ENCODE measurements at places on chromosomes 3 and 15.

DNA sequence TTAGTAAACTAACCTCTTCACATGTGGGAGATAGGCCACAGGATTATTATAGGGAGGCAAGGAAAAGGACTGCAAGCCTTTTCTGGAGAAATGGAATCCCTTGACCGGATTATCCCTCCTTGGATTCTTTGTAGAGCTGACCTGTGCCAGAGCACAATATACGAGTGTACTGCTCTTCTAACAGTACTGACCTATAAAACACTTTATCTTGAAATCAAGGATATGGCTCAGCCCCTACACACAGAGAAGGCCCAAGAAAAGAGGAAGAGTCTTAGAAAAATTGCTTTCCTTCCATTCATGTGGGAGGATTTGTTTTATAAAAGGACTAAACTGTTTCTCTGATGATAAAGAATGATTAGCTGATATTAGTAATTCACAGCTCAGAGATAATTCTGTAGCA is 42.2 kb downstream of the DMXL2 start:
- no peak for DNase-seq

- DNase-seq, result peak; percentile 76
These were observed 51.8 kb downstream of the CHST2 start for GRCh38 chr3:143171141-143171980.

DNA sequence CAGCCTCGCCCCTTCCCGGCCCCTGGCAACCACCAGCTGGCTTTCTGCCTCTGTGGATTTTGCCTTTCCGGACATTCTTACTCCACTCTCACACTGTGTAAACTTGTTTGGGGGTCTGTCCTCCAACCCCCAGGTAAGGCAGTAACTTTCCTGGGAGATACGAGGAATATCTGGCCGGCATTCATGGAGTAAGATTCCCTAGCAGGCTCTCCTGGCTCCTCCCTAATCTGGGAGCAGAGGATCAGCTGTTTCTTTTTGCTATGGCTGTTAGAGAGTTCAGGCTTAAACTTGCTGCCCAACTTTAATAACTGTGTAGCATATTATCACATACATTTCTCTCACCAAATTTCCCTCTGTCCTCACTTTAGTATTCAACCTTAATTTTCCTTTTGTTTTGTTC is 64.3 kb downstream of the IGF2BP2 start:
- no peak for DNase-seq

- no peak for DNase-seq
These were observed 11.0 kb downstream of the SCN10A start for GRCh38 chr3:38805004-38805403.

GRCh38 chr3:124846189-124846588 is 41.0 kb downstream of the ITGB5 start:
- peak; percentile 78 for DNase-seq

GRCh38 chr3:195365371-195365770 is 77.4 kb downstream of the ACAP2 start:
- DNase-seq, result no peak

GRCh38 chr15:69554279-69554961 is 101.8 kb downstream of the RPLP1 start:
- DNase-seq, result no peak

DNA sequence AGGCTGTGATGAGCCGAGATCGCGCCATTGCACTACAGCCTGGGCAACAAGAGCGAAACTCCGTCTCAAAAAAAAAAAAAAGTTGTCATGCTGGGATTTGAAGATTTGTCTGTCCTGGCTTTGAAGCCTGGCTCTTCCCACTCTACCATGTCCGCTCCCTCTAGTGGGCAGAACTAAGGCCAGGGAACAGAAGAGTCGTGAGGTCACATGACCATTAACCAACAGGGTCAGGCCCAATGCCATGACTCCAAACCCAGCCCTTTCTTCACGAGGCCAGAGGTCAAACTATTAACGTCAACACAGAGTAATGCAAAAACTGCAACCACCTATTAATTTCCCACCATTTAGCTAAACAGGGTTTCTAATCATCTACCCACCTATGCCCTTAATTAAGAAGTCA is 212.1 kb downstream of the ADAMTS17 start:
- DNase-seq, result no peak

DNA sequence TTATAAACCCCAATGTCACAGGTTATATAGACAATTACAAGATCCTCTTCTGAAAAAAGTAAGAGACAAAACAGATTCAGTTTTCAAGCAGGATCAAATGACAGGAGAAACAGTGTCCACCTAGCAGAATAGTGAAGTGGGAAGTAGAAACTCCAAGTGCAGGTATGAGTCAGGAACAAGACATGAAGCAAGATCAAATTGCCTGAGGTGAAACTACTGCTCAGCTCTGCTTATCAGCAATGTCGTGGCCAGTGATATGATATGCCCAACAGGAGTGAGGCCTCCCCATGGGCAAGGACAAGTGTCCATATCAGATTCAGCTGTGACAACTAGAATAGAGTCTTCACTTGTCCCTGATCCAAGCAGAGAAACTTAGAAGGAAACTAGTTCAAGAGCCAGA is 100.0 kb downstream of the ZMAT3 start:
- DNase-seq, result peak; percentile 42

- DNase-seq, result no peak
These were observed 413.3 kb downstream of the CNTN6 start for GRCh38 chr3:1506090-1506489.

DNA sequence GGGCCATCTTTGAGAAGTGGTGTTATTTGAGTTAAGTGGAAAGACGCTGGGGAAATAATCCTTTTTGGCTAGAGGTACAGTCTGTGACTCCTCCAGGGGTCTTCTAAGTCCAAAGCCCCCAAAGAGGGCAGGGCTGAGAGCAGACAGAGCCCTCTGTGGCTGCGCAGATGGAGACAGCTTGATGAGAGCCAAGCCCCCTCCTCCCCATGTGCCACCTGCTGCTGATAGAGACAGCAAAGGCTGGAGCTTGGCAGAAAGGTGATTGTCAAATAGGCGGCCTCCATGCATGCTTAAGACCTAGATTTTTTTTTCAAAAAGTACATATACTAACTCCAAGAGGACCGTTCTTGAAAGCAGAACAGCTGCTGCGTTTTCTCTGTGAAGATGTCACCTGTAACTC is 72.4 kb downstream of the CRYGS start:
- DNase-seq, result no peak

GRCh38 chr15:74291101-74292071 is 55.3 kb downstream of the CCDC33 start:
- DNase-seq, result peak; percentile 50

DNA sequence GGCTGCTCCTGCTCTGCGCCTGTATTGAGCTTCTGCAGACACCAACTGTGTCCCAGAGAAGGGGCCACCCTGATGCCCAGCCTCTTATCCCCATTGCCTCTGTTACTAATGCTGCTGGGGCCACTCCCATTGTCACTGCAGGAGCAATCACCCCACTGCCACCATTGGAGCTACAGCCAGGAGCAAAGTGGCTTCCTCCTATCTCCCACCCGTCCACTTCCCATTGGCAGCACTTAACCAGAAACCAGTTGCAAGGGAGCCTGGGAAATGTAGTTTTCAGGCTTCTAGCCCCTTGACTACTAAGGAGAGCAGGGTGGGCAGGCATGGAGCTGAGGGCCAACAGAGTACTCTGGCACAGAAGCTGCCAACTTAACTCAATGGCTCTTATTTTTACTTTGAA is 55.9 kb upstream of the KLF13 start:
- DNase-seq, result no peak

- DNase-seq, result no peak
These were observed 1019.3 kb downstream of the NSUN3 start for GRCh38 chr3:95082191-95082590.

DNA sequence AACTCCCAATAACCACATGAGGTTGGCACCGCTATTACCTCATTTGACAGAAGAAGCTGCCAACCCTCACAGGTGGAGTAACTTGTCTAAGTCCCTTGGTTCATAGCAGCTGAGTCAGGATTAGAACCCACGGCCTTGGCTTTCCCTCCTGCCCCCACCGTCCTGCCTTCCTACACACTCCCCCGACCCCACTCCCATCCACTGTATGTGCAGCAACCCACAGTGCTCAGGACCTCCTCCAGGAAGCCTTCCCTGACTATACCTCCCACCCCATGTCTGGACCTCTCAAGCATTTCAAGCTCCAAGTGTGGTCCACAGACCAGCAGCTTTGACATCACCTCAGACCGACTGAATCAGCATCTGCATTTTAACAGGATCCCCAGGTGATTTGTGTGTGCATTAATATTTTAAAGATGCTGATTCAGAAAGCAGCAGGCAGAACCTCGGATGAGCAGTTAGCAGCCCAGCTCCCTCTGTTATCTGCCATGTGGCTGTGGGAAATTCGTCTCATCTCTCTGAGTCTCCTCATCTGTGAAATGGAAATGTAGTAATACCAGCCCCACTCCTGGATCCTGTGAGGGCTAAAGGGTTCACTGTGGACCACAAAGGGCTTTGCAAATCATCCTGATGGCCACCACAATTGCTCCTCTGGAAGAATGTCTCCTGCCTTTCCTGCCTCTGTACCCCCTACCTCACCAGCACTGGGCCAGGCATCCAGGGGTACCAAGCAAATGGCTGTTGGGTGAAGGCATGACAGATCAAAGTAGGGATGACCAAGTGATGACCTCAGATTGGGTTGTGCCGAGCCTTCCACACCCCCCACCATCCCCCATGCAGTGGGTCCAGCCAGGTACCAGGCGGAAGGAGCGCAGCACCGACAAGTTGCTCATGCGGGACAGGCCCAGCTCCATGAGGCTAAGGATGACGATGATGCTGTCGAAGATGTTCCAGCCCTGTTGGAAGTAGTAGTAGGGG is 62.7 kb downstream of the SCN5A start:
- DNase-seq, result no peak

- DNase-seq, result peak; percentile 98
These were observed 15.2 kb upstream of the ACTC1 start for GRCh38 chr15:34810443-34811129.

GRCh38 chr3:89227634-89228033 is 120.2 kb downstream of the EPHA3 start:
- peak; percentile 12 for DNase-seq

DNA sequence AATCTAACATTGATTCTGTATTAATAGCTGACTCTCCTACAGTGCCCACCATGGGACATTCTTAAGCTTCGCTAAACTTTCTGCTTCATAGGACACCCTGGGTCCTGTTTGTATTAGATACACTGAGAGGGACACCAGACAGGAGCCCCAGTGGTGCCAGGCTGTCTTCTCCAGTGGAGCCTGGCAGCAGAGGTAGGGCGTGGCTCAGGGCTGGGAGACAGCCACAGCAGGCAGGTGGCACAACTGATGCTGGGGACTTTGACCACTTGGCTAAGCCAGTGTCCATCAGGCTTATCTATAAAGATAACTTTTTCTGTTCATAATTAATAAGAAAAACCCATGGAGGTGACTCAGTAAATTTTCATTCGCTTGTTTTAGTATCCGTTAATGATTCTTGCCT is 21.8 kb downstream of the NIPA1 start:
- no peak for DNase-seq

GRCh38 chr15:47551079-47551478 is 166.2 kb upstream of the SEMA6D start:
- no peak for DNase-seq
